ENCODE measurements at places on chromosomes 13 and 19. TPM values are rescaled to one million over a fixed set of nuclear protein-coding genes. Genes with fewer than 3 reads are reported as not detected.

The MEDAG gene
- 30.6 TPM for total RNA-seq

The DCAF15 gene
- total RNA-seq = 8.0 TPM

The ZNF90 gene
- total RNA-seq = 0.84 TPM

The OR10H4 gene
- not detected for total RNA-seq

The WDR62 gene
- 8.0 TPM for total RNA-seq

The LPAR2 gene
- 1.0 TPM for total RNA-seq

The ZNF77 gene
- total RNA-seq = 7.8 TPM

The GRK1 gene
- not detected for total RNA-seq

The RUBCNL gene
- total RNA-seq = under 0.01 TPM

The ZNF681 gene
- total RNA-seq = 2.8 TPM

The SIAH3 gene
- under 0.01 TPM for total RNA-seq

The FUT1 gene
- 10.9 TPM for total RNA-seq

The TNFSF13B gene
- 0.70 TPM for total RNA-seq

The ZNF844 gene
- total RNA-seq = 5.7 TPM

The MBD3L3 gene
- not detected for total RNA-seq

The SIGLEC12 gene
- total RNA-seq = not detected

The CPAMD8 gene
- total RNA-seq = 2.0 TPM

The SEMA6B gene
- 143 TPM for total RNA-seq

The WDR88 gene
- not detected for total RNA-seq

The PDS5B gene
- 40.2 TPM for total RNA-seq

The SIGLEC8 gene
- not detected for total RNA-seq

The LYPD5 gene
- 0.17 TPM for total RNA-seq

The IQCN gene
- total RNA-seq = under 0.01 TPM

The KLF1 gene
- not detected for total RNA-seq

The VSTM2B gene
- not detected for total RNA-seq

The ATP5F1D gene
- total RNA-seq = 19.9 TPM

The SKA3 gene
- 7.5 TPM for total RNA-seq

The SLC6A16 gene
- 0.28 TPM for total RNA-seq

The FOXA3 gene
- total RNA-seq = 0.14 TPM

The ZNF473 gene
- 6.9 TPM for total RNA-seq

The CALR3 gene
- total RNA-seq = not detected

The ANKLE1 gene
- 0.68 TPM for total RNA-seq

The KXD1 gene
- 58.0 TPM for total RNA-seq

The SGCG gene
- total RNA-seq = not detected

The DMKN gene
- 0.34 TPM for total RNA-seq

The MUC16 gene
- total RNA-seq = under 0.01 TPM

The NHLRC3 gene
- 13.4 TPM for total RNA-seq

All from dermis blood vessel endothelial cell (primary cell).